ENCODE measurements at places on chromosomes 3 and 15.
A peak's percentile ranks its signal among the peaks of the same experiment; 100 is the strongest.

- no peak for DNase-seq
These were observed 1.9 kb downstream of the CAPN7 start for GRCh38 chr3:15207836-15208504.

- DNase-seq: no peak
These were observed 89.0 kb downstream of the IL20RB start for GRCh38 chr3:137046747-137047146.

- DNase-seq: no peak
These were observed 102.0 kb downstream of the TBC1D5 start for GRCh38 chr3:17640466-17640865.

GRCh38 chr15:46872286-46872980 lies 844.9 kb upstream of the SEMA6D start:
- DNase-seq: no peak

DNA sequence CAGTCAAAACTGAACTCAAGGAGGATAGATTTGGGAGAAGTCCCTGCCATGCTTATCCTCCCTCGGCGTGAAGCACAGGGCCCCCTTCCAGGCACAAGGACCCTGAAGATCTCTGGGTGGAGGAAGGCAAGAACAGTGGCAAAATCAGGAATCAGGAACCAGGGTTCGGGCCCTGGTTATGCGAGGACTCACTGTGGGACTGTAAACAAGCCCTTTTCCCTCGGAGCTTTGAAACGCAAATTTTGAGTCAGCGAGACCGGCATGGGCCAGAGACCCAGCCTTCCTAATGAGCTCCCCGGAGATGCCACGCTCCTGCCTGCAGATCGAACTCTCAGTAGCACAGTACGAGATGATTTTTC lies 70.1 kb downstream of the SLC12A8 start:
- no peak for DNase-seq

DNA sequence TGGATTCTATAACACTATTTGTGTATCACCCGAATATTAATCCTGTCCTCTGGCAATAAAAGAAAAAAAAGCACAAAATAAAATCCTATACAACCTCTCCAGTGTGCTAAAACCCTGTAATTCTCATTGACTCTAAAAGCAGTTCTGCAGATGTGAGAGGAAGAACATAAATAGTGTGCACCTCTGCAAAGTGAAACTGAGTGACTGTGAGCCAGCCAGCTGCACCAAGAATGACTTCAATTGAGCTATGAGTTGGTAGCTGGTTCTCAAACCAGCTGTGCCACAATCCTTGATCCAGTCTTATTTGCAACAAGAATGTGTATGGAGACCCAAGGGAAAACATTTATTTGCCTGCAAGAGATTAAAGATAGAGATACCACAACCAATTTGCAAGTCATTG lies 31.2 kb upstream of the COL8A1 start:
- DNase-seq: no peak

- DNase-seq: no peak
These were observed 18.7 kb upstream of the KPNA1 start for GRCh38 chr3:122533480-122533879.

- DNase-seq: no peak
These were observed 182.6 kb upstream of the SLITRK3 start for GRCh38 chr3:165378761-165379160.

- DNase-seq: no peak
These were observed 13.1 kb downstream of the ZBTB47 start for GRCh38 chr3:42666577-42666998.

- no peak for DNase-seq
These were observed 219.0 kb upstream of the PROK2 start for GRCh38 chr3:72003936-72004335.

DNA sequence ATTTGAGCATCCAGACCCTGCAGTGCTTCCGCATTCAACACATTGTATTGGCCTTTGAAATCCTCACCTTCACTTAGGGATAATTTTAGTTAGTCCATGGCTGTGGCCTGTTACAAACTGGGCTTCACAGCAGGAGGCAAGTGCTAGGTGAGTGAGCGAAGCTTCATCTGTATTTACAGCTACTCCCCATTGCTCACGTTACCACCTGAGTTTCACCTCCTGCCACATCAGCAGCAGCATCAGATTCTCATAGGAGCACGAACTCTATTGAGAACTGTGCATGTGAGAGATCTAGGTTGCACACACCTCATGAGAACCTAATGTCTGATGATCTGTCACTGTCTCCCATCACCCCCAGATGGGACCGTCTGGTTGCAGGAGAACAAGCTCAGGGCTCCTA lies 222.1 kb upstream of the NR2F2 start:
- DNase-seq: no peak

GRCh38 chr3:129593595-129594339 lies 12.7 kb downstream of the PLXND1 start:
- DNase-seq: peak; percentile 10

DNA sequence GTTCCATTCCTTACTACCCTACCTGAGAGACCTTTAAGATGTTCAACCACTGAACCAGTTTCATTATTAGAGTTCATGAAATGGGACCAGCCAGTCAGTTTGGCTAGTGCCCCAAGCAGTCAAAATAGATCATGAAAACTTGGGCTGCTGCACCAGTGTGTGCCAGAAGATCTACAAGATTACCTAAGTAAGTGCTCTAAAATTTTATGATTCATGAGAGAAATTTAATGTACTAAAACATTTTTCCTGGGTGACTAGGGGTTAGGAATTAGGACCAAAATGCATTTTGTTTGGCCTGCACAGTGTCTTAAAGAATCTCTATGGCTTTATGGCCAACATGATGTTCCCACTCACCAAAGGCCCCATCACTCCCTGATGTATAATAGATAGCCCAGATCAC lies 214.7 kb downstream of the ATP8B4 start:
- no peak for DNase-seq

GRCh38 chr15:51649659-51650521 lies 27.3 kb upstream of the DMXL2 start:
- DNase-seq: peak; percentile 25

DNA sequence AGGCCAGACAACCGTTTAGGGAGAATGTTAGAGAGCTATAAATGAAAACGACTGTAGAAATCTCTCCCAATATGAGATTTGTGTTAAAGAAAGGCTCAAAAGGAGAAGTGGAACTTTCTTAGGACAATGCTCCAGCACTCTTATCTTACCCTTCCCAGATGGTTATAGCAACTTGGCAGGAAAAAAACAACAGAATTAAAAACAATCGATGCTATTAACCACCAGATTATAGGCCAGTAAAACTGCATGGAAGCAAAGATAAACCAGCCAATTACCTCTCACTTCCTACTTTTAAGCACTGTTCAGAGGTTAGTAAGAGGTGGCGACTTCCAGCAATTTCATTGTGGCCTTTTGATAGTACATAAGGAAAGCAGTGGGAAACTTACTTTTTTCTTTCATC lies 72.9 kb downstream of the TMCC1 start:
- DNase-seq: no peak

DNA sequence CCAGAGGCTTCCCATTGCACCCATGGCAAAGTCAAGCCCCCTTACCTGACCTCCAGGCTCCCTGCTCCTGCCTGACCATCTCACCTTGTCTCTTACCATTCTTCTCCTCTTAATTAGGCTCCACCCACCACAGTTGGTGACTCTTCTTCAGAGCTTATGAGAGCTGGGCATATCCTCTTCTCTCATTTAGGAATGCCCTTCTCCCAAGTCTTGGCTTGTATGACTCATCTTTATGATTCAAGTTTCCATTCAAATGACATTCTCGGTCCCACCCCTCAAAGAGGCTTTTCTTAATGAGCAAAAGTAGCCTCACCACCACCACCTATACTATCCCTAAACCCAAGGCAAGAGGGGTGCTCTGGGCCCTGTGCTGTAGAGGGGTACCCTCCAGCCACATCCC lies 55.3 kb upstream of the NUDT16 start:
- no peak for DNase-seq

DNA sequence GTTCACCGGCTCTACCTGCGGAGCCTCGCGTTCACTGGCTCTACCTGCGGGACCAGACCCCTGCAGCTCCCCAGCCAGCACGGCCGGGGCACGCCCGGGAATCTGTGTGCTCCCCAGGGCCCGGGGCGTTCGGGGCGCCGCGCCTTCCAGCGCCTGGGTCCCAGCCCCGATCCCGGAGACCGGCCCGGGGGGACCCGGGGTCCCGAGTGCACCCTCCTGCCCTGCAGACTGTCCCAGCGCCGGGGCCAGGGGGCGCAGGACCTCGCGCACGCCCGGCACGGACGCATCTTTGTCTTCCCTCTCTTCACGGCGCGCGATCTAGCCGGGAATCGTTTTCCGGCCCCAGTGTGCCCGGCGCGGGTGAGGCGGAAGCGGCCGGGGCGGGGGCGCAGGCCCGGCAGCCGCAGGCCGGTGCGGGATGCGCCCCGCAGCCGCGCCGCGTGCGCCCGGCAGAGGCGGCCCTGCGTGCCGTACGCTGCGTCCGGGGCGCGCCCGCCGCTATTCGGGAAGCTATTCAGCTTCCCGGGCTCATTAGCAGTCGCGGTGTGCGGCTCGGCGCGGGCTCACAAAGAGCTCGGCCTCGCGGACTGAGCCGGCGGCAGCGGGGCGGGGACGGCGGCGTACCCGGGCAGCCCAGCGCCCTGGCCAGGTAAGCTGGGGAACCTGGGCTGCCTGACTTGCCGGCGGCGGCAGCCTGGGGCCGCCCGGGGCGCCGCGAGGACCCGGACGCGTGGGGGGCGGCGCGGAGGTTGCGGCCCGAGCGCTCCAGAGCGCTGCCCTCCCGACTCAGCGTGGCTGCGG lies at the start of gene APBA2:
Gene APBA2, plus strand, starts transcription at position 345 of the 801 bp plus-strand sequence. CDS start 167,911 bp downstream, outside the sequence.
- DNase-seq: peak; percentile 16

DNA sequence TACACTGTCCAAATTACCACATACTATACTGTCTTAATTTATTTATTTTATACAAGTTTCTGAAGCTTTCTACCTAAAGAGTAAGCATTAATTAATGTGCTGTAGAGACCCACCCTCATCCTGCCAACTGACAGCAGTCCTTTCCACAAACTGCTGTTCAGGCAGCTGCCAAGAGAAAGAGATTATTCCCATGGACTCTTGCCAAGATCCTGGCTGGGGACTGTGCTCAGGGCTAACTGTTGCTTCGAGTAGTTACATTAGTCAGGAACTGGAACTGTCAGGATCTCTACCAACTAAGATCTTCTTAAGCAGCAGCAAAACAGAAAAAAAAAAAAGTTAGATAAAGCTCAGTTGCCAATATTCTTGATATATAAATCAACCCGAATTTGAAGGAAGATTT lies 398.8 kb downstream of the MECOM start:
- no peak for DNase-seq

DNA sequence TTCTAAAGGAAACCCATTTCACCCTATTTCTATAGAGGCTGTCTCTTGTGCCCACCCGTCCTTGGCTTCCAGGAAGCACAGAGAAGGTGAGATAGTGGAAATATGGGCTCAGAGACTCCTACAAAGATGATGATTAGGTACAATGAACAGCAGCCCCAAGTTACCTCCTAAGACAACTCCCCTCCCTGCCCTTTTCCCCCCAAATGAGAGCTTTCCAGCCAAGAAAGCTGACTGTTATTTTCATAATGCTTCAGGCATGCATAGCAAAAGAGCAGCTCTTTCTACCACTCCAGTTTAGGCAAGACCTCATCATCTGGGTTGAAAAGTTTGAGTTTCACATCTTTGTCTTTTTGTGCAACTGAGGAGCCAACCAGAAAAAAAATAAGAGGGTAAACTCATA lies 248.8 kb upstream of the ADAMTS9 start:
- no peak for DNase-seq

DNA sequence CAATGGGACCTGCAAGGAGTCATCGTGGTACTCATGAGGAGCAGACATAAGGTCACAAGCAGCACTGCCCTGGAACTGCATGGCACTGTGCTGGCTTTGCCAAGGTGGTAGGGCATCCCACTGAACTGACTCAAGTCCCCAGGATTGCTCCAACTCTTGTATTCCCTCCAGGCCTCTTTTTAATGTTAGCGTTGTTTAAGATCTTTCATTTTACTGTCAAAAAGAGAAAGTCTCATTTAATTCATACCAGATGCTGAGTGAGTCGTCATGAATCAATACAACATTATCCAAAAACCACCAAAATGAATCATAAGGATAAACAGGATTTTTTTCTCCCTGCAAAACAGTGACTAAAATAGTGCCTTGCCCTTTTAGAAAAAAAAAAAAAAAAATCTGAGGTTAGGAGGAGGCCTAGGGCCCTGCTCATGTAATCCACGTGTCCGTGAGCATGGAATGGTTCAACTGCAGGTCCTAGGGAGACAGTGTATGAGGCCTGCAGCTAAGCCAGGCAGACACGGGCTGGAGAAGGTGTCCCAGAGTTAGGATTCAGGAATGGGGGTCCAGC lies 36.7 kb upstream of the BLM start:
- no peak for DNase-seq

- peak; percentile 58 for DNase-seq
These were observed at the start of gene MELTF for GRCh38 chr3:197029511-197030167. MELTF (minus strand) TSS chr3:197029817; CDS start chr3:197029702, 115 bp downstream.

DNA sequence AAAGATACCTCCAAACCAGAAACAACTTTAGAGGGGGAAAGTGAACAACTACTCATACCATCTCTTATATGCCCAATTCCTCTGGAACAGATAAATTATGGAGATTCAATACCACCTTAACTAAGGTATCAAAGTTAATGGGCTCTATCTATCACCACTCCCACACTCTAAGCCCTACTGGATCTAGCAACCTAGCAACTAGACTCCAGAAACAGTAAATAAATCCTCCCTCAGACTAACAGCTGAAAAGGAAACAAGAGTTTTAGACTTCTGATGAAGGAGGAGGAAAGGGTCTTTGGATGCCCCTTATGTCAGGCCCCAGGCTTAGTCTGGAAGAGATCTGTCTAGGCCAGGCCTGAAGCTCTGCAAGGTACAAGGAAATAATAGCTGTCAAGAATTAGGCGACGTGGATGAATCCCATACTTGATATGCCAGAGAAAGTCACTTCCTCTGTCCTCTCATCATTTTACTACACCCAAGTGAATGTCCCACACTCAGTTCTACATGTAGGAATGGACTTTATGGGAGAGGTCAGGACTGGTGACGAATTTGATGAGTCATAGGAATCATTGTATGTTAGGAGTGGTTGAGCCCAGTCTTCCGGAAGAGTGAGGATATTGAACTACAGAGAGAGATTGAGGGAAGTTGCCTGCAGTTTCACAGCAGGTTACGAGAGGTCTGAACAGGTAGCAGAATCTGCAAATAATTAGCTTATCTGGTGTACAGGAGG lies 113.8 kb downstream of the AKAP13 start:
- no peak for DNase-seq

GRCh38 chr15:70079888-70080287 lies 17.8 kb downstream of the TLE3 start:
- no peak for DNase-seq

GRCh38 chr3:14853271-14853951 lies 34.6 kb downstream of the FGD5 start:
- no peak for DNase-seq
